RCC 7860 (cell line): ENCODE measurements at places on chromosomes 2 and 18.
A peak's percentile ranks its signal among the peaks of the same experiment; 100 is the strongest.

DNA sequence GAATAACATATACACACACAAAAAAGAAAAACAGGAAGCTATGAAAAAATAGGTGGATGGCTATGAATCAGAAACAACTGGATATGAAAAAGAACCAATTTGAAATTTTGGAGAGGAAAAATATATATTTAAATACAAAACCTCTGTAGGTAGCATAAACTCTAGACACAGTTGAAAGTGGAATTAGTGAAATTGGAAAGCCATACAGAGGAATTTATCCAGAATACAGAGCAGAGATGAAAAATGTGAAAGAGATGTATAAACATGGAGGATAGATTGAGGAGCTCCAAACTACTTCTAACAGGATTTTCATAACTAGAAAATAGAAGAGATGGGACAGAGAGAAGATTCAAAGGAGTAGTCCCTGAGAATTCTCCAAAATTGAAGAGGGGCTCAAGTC lies 168.8 kb downstream of the SEPTIN10 start:
- DNase-seq: no peak

- DNase-seq: peak; percentile 40
Observed at GRCh38 chr2:85744741-85745601, 8.8 kb upstream of the ATOH8 start.

DNA sequence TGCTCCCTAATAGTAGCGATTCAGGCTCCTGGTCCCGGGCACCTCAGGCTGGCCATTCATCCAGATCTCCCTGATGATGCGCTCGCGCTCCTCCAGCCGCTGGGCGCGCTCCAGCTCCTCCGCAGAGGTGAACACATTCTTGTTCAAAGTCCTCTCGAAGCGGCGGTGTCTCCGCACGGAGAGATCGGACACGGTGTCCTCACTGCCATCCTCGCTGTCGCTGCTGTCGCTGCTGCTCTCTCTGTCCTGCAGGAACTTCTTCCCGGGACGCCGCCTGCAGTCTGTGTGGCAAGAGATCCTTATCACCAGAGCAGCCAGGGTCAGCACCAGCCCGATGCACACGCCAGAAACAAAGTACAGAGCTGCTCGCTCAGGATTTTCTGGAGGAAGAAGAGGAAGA lies 67.5 kb downstream of the EVA1A start:
- DNase-seq: no peak

DNA sequence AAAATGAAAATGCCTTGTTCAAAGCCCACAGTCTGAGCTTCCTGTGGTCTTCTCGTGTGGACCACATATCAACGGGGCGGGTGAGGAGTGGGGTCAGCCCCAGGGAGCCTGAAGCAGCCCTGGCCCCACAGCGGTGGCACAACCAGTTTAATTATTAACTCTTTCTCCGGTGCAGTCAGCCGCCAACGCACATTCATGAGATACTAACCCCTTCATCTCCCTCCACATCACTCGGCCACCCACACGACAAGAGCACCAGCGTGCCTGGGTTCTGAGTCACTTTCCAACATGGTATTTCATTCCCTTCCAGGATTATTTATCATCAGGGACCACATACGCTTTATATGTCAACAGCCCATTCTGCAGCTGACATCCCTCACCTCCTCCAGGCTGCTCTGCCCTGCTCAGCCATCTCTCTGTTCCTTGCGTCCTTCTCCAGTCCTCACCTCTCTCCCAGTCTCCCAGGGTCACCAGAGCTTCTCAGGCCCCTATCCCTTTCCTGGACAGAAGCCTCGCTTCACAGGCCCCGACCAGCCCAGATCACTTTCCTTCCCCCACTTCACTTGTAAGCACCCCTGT lies 48.0 kb upstream of the ID2 start:
- peak; percentile 100 for DNase-seq

- no peak for DNase-seq
Observed at GRCh38 chr2:1594123-1594372, 150.3 kb downstream of the PXDN start.

DNA sequence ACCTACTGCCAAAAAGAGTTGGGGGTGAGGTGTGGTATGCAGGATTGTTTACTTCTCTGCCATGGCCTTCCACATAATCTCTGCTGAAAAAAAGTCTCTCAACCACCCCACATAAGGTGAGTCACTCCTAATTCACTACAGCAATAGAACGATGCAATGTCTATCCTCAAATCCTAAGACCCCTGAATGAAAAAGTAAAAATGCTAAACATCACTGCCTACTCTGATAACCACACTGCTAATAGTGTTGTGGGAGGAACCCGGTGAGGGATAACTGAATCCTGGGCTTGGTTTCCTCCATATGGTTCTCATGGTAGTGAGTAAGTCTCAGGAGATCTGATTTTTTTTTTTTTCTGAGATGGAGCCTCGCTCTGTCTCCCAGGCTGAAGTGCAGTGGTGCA lies 252.5 kb downstream of the PIEZO2 start:
- DNase-seq: peak; percentile 7

- DNase-seq: no peak
Observed at GRCh38 chr2:200252265-200253067, 54.0 kb upstream of the SPATS2L start.

- no peak for DNase-seq
Observed at GRCh38 chr2:102424754-102425153, 1.8 kb downstream of the IL18RAP start.

GRCh38 chr2:190582019-190582418 lies 47.5 kb upstream of the NEMP2 start:
- no peak for DNase-seq

GRCh38 chr2:47422560-47422959 lies 19.6 kb downstream of the MSH2 start:
- peak; percentile 68 for DNase-seq

DNA sequence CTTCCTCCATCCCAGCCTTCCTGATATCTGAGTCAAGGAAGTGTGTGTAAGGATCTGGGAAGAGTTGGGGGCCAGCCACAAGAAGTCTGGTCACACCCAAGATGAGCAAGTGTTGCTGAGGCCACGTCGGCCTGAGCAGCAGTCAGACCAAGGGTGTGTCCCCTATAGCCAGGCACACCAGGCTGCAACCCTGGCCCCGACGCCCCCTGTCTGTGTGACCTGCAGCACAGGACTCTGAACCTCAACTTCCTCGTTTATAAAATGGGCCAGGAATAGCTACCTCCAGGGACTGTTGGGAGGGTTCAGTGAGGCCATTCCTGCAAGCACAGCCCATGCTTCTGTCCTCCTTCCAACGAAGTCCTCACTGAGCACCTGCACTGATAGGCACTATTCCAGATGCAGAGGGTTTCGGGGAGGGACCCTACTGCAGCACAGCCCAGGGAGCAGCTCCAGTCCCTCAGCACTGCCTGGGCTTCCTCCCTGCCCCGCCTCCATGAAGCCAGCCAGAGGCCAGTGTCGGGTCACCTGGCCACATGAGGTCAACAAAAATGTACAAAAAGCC lies 13.3 kb downstream of the LIMS2 start:
- DNase-seq: no peak

GRCh38 chr2:8487461-8487932 lies 194.4 kb upstream of the ID2 start:
- no peak for DNase-seq

DNA sequence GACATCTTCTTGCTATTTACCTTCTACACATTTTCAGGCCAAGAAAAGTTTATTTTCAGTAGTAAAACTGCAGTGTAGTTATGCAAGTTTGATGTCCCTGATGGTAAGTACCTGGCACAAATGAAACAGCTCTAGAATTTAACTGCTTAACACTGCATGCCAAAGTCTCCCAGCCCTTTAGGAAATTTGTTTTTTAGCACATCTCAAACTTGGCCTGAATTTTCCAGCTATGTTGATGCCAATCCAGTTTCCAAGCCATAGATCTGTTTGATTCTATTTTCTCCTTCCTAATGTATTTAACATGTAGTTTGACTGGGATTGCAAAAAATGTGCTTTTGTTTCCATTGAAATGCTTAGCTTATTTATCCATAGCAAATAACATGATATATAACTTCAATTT lies 29.3 kb upstream of the ZNF385B start:
- DNase-seq: no peak
